Central memory CD8-positive, alpha-beta T cell (primary cell): ENCODE measurements at places on chromosomes 3 and 15.

- DNase-seq = no peak
- no peaks in the 10 kb centered on the region for H3K36me3 ChIP-seq
- no peak overlapping the region for H3K4me3 ChIP-seq
These were observed 36.9 kb upstream of the KPNA4 start for GRCh38 chr3:160602259-160602658.

GRCh38 chr3:58640700-58641372 is 25.7 kb downstream of the FAM3D start:
- H3K27me3 ChIP-seq = peaks cover 5% of the 10 kb centered on the region
- peak; percentile 16 for DNase-seq
- H3K27ac ChIP-seq = no peak overlapping the region
- no peaks in the 10 kb centered on the region for H3K4me1 ChIP-seq
- no peaks in the 10 kb centered on the region for H3K36me3 ChIP-seq
- no peak overlapping the region for H3K4me3 ChIP-seq

GRCh38 chr3:153970047-153970446 is 151.1 kb upstream of the ARHGEF26 start:
- no peaks in the 10 kb centered on the region for H3K36me3 ChIP-seq
- peaks cover 25% of the 10 kb centered on the region for H3K27me3 ChIP-seq
- no peak for DNase-seq

GRCh38 chr3:64186667-64187064 is 38.6 kb downstream of the PRICKLE2 start:
- no peak for DNase-seq
- no peak overlapping the region for H3K4me3 ChIP-seq
- no peaks in the 10 kb centered on the region for H3K4me1 ChIP-seq
- no peak overlapping the region for H3K27ac ChIP-seq
- peaks cover 11% of the 10 kb centered on the region for H3K27me3 ChIP-seq

DNA sequence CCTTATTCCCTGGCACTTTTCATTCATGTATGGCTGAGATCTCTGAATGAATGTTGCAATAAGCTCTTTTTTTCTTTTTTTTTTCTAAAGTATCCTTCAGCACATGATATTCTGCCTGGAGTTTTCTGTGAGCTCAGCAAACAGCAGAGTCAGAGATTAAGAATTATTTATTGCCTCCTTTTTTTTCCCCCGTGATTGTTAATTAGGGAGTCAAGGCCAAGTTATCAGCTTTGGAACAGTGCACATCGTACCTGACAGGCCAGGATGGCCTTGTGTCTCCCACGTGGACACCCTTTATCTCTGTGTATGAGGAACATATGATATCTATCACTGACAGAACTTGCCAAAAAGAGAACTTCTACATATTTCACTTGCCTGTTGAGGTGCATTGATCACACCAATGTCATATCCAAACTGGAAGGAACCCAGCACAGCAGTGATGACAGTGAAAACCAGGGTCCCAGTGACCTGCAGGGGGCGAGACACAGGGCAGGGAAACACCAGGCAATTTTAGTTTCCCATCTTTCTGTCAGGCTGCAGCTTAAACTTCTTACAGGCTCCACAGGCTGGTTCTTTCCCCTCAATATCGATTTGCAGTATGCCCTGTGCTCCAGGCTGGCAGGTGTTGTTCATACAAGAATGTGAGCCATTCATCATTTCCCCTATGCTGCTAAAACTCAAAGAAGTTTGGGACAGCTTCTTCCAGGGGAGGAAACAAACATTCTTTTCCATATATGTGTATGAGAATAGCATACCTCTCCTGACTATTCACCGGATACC is 8.2 kb downstream of the SLC2A2 start:
- peaks cover 50% of the 10 kb centered on the region for H3K27me3 ChIP-seq
- H3K36me3 ChIP-seq = peaks cover 2% of the 10 kb centered on the region
- H3K27ac ChIP-seq = no peak overlapping the region
- H3K4me3 ChIP-seq = no peak overlapping the region

DNA sequence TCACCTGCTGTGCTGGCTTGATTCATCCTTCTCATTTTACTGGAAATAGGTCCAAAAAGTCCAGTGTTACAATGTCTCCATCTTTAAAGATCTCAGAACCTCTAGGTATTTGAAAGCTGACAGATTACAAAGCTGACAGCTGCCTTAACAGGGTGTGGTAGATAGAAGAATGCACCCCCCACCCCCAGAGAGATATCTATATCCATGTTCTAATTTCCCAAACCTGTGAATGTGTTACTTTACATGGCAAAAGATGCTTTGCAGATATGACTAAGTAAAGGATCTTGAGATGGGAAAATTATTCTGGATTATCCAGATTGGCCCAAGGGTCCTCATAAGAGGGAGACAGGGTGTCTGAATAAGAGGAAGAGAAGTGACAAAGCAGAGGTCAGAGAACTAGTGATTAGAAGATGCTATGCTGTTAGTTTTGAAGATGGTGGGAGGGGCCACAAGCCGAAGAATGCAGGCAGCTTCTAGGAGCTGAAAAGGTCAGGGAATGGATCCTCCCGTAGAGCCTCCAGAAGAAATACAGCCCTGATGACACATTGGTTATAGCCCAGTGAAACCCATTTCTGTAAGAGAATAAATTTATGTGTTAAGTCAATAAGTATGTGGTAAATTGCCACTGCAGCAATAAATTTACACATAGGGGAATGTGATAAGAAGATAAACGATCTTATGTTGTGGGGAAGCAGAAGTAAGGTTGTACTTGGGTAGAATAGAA is 21.5 kb upstream of the FSTL1 start:
- peaks cover 81% of the 10 kb centered on the region for H3K27me3 ChIP-seq
- DNase-seq = no peak
- no peaks in the 10 kb centered on the region for H3K4me1 ChIP-seq

GRCh38 chr15:53209396-53210042 is 419.4 kb upstream of the ONECUT1 start:
- no peaks in the 10 kb centered on the region for H3K27me3 ChIP-seq
- H3K4me1 ChIP-seq = no peaks in the 10 kb centered on the region

DNA sequence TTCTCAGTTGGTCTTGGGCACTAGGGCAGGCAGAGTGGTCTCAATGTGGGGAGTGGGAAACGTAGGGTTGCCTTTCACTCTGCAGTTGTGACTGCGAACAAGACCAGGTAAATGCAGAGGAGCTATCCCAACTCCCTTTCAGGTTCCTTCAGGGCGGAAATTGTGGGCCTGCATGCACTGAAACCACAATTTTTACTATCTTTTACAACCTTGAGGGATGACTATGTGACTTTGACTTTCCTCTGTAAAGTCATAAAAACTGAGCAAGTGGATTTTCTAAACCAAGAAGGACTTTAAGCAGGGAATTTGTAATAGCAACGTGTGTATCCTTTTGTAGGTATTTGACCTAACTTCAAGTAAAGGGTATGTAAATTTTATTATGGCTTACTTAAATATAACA is 171.4 kb upstream of the CADPS start:
- no peak overlapping the region for H3K4me3 ChIP-seq
- H3K27me3 ChIP-seq = no peaks in the 10 kb centered on the region
- no peaks in the 10 kb centered on the region for H3K4me1 ChIP-seq
- H3K36me3 ChIP-seq = no peaks in the 10 kb centered on the region
- no peak overlapping the region for H3K27ac ChIP-seq

- no peaks in the 10 kb centered on the region for H3K4me1 ChIP-seq
- no peaks in the 10 kb centered on the region for H3K27me3 ChIP-seq
- H3K27ac ChIP-seq = no peak overlapping the region
These were observed 103.3 kb upstream of the COL8A1 start for GRCh38 chr3:99534951-99535704.
